GM04504 (cell line): ENCODE measurements at places on chromosomes 7 and 10.
A peak's percentile ranks its signal among the peaks of the same experiment; 100 is the strongest.

- peak; percentile 80 for DNase-seq
Measured at GRCh38 chr7:11726794-11727155, 105.2 kb downstream of the THSD7A start.

DNA sequence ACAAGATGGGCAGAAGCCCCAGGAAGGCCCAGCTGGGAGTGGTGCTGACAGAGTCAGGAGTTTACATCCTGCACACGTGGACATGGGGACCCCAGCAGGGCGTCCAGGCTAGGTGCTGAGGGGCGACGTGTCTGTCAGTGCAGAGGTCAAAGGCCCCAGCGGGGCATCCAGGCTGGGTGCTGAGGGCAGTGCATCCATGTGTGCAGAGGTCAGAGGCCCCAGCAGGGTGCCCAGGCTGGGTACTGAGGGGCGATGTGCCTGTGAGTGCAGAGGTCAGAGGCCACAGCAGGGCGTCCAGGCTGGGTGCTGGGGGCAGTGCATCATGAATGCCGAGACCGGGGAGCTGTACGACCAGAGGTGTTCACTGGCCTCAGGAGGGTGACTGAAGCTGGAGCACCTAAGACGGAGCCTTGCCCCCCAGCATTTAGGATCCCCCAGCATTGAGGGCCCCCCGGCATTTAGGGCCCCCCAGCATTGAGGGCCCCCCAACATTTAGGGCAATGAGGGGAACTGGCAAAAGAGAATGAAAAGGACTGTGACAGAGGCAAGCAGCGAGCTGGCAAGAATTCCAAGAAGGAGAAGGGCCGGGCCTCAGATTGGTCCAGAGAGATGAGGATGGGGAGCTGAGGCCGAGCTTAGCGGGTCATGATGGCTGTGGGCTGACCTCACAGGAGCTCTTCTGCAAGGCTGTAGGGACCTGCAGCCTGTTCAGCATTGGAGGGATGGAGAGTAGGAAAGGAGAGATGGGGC lies 474.9 kb downstream of the PTPRN2 start:
- no peak for DNase-seq

GRCh38 chr7:94368371-94368791 lies 26.3 kb upstream of the COL1A2 start:
- DNase-seq: peak; percentile 79

DNA sequence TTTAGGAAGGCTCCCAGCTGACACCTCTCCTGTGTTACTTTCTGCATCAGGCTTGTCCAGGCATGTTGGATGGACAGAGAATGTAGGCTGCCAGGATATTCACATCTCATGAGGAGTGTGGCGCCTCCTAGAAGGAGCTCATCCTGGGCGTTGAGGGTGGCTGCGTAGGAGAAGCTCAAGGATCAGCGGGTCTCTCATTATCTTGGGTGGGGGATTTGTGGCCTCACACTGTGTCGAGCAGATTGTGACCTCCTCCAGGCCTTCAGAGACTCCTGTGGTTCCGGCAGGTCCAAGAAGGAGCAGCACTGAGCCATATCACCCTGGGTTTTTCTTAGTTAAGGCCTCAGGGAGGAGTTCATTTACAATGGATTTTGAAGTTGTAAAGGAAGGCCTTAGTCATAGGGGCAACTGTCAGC lies 8.7 kb upstream of the COBL start:
- DNase-seq: no peak

DNA sequence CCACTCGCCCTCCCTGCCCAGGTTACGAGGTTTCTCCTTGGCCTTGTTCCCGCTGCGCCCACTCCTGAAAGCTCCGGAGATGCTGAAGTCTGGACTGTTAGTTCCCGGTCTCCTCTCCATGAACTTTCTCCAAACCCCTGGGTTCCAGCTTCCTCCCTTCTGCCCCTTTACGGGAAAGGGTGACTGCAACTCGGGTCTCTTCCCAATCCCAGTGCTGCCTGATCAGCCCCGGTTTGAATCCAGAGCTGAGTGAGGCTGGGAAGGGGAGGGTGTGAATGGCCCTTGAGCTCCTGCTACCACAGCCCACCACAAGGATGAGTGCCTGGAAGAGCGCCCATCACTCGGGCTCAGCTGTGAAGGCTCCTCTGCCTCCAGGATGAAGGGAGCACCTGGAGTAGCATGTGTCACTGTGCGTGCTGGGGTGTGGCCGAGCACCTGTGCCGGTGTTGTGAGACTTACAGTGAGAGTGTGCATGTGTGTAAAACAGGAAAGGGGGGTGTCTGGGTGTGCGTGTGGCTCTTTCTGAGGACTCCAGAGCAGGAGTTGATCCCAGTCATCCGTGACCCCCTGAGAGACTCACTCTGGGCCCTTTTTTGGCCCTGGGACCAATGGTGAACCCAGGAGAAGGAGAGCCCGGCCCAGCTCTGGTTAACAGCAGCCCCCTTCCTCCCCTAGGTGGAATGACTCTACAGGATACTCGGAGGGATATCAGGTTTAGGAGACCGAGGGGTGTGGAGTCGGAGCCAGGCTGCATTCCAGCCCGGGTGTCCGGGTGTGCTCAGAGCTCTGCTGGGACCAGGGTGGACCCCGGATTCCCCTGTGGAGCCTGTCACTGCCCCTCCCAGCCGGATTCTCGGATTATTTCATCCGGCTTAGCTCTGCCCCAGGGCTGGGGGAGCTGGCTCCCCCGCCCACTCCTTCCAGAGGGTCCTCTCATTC lies 1.1 kb upstream of the ZNF467 start:
- no peak for DNase-seq

DNA sequence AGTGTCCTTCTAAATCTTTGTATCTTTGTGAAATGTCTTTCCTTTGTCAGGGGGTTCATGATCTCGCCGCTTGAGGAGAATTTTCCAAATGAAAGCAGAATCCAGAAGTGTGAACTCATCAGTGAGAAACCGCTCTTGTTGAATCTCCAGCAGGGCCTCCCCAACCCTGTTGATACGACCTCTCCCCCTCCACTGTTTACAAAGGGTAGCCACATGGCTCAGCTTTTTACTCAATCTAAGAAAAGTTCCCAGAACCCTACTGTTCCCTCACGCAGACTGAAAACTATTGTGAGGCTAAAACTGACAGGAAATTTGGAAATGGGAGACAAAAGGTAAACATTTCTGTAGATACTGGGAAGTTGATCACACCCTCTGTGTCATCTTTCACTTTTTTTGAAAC lies 73.9 kb downstream of the SEMA3C start:
- DNase-seq: no peak

GRCh38 chr7:99143521-99143852 lies 421 bp downstream of the SMURF1 start:
- no peak for DNase-seq

GRCh38 chr10:4708123-4708759 lies 117.8 kb upstream of the AKR1E2 start:
- no peak for DNase-seq

DNA sequence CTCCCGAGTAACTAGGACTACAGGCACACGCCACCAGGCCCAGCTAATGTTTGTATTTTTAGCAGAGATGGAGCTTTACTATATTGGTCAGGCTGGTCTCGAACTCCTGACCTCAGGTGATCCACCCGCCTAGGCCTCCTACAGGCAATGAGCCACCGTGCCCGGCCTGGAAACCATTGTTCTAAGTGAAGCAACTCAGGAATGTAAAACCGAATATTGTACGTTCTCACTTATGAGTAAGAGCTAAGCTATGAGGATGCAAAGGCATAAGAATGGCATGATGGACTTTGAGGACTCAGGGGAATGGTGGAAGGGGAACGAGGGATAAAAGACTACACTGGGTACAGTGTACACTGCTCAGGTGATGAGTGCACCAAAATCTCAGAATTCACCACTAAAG lies 235.1 kb upstream of the AUTS2 start:
- no peak for DNase-seq

GRCh38 chr10:71731791-71732190 lies 12.2 kb upstream of the C10orf105 start:
- DNase-seq: no peak
